HTR-8/SVneo (cell line): ENCODE measurements at places on chromosomes 13 and 19.

DNA sequence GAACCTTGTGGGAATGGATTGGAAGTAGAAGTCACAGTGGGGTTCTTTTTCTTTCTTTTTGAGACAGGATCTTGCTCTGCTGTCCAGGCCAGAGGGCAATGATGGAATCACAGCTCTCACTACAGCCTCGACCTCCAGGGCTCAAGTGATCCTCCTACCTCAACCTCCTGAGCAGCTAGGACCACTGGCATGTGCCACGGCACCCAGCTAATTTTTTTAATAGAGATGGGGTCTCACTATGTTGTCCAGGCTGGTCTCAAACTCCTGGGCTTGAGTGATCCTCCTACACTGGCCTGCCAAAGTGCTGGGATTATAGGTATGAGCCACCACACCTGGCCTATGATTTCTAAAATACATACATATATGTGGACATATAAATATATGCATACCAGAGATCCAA is 111.4 kb downstream of the MYCBP2 start:
- no peak for DNase-seq

DNA sequence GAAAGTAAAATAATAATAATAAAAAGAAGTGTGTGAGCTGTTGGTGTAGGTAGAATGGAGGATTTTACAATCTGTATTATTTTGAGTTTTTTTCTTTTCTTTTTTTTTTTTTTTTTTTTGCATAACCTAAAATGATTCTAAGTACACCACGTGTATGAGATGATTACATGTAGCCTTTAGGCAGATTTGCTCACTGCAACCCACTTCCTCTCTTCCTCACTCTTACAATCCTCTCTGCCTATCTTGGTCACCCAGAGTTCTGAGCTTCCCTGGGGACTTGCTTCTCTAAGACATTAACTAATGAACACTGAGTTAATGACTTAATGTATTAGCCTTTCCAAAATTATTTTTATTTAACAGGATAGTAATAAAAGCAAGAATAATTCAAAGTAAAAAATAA is 1169.6 kb downstream of the EFNB2 start:
- DNase-seq, result no peak

DNA sequence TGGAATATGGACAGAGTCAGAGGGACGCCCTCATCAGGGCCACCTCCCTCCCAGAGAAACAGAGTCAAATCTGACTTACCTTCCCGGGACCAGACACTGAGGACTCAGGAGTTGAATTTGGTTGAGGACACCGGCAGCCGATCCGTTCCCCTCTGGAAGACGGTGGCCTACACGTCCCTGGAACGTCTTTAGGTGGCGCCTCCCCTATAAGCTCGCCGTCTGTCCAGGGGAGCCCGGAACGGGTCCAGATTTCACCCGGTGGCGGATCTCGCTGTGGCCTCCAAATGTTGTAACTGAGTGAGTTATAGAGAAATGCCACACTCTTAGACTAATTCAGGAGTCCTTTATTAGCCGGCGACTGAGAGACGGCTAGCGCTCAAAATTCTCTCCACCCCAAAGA is 9.0 kb downstream of the TNFSF14 start:
- no peak for DNase-seq

- no peak for DNase-seq
Measured at GRCh38 chr19:31164791-31165251, 184.4 kb downstream of the TSHZ3 start.

DNA sequence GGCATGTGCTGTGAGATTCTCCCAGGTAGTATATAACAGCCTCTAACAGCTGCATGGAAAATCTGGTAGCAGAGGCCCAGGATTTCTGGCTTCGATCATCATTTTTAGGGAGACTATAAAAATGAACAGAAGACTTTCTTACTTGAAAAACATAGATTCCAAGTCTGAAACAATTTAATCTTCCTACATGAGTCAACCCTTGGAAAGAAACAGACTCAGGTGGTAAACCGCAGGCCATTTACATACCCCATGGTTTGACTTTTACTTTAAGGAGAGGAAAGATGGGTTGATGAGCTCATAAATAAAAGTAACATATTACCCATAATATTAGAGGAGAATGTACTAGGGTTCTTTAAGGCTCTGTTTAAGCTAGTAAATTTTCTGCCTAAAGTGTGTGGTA is 121.6 kb downstream of the CYSLTR2 start:
- no peak for DNase-seq

GRCh38 chr19:22595918-22596341 is 38.2 kb upstream of the ZNF492 start:
- no peak for DNase-seq

- DNase-seq, result no peak
Measured at GRCh38 chr13:98523455-98524102, 53.3 kb downstream of the STK24 start.

- DNase-seq, result no peak
Measured at GRCh38 chr19:3338541-3339181, 27.7 kb upstream of the NFIC start.

- no peak for DNase-seq
Measured at GRCh38 chr13:24313439-24313838, 4.1 kb downstream of the C1QTNF9 start.

DNA sequence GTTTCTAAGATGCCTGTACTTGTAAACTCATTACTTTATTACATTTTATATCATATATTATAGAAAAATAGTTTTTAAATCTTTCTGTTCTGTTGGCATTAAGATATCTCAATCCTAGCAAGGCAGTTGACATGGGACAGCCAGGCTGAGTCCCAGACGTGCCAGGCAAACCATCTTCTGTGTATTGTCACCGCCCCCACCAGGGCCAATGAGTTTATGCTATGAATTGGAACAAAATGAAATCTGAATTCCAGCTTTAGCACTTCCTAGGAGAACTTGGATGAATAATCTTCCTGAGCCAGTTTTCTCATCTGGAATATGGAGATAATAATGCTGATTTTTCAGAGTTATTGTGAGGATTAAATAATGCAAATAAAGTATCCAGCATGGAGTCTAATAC is 79.9 kb upstream of the GSX1 start:
- DNase-seq, result peak; percentile 3

DNA sequence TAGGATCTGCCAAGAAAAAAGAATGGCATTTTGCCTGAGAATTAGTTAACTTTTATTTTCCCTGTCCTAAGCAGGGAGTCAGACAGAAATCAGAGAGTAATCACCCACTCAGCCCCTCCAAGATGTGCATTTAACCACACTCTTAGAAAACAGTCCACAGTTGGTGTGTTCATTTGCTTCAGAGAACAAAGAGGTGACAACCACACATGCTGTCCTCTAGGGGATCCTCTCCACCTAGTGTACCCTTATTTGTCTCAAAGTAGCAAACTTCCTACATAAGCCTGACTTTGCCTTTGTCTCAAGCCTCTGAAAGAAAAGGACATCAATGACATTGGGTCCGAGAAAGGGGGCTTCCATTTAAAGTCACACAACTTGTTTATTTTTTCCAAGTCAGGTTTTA is 107.0 kb upstream of the RFC3 start:
- DNase-seq, result no peak

DNA sequence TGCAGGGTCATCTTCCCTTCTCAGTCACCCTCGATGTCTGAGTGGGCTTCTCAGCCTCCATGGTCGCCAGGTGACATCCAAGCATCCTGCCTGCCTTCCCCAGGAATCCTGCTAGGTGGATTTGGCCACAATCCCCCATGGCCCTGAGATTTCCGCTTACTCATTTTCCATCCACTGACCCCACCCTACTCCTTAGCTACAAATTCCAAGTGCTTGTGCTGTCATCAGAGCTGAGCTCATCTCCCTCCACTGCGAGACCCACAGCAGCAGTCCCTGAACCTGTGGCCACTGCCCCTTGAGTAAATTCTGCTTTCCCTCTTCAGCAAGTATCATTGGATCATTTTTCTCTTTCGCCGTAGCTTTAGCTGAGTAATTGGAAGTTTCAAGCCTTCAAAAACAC is 90.5 kb upstream of the ANKRD10 start:
- DNase-seq, result no peak

- no peak for DNase-seq
Measured at GRCh38 chr13:44096901-44097300, 217.2 kb downstream of the LACC1 start.

GRCh38 chr13:71806886-71807285 is 60.1 kb downstream of the DACH1 start:
- no peak for DNase-seq

DNA sequence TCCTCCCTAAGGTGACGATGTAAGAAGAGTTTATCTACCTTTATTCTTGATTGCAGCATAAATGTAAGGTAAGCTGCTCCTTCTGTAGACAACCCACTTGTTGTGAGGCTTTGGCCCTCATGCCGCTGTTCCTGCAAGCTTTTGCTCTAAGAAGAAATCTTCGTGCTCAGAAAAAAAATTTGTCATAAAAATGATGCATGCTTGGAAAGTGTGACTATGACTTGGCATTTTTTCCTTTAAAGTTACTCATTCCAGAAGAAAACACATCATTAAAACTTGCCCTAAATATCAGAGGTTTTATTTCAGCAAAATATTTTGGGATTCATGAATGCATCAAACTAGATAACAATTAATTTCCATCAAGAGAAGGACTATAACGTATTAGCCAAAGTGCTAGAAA is 39.8 kb downstream of the KCTD12 start:
- no peak for DNase-seq

- DNase-seq, result no peak
Measured at GRCh38 chr13:71862459-71862943, 4.5 kb downstream of the DACH1 start.

- DNase-seq, result no peak
Measured at GRCh38 chr13:28355822-28356371, 139.0 kb downstream of the FLT1 start.

DNA sequence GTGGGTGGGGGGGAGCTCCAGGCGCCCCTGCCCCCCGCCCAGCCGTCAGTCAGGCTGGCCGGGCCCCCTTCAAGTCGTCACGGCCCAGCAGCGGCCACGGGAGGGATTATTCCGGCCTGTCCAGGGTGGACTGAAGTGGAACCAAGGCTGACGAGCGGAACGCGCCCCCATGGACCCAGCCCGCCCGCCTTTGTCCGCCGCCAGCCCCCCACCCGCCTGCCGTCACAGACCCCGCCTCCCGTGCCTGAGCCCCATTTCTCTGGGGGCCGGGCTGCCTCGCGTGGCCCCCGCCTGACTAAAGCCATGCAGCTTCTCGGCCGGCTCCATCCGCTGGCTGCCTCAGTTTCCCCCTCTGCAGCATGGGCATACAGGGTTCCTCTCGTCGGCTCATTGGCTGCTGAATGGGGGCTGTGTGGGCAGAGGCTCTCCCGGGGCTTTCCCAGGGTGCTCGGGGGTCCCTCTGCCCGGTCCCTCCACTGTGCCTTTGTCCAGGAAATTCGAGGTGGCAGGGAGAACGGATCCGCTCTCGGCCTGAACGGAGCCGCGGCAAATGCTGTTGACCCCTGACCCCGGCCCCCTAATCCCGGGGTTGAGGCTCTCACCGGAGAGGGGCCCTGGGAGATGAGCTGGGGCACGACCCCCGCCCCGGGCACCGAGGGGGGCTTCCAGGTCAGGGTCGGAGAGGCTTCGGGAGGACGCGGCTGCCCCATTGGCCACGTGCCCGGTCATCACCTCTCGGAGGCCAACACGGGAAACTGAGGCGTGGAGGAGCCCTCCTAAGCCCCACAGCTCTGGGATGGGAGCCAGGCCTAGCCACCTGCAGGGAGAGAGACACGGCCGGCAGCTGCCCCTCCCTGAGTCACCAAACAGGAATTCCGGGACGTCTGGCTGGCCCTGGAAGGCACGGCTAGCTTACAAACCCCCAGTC is 27.4 kb downstream of the EFNA2 start:
- DNase-seq, result peak; percentile 89

DNA sequence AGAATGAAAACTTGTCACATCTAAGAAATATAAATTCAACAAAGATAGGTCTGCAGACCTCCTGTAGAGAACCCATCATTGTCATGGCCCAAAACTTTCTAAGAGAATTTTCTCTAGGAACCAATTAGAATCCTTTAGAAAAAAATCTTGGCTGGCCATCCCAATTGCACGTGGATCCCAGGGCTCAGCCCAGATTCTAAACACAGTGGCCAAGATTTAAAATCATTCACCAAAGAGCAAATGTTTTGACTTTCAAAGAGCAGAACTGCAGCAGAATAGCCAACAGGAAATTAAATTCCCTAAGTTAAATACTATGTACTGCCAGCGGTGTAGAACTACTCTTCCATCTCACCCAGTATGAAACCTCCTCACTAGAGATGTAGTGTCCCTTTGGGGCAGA is 21.3 kb downstream of the IPO5 start:
- no peak for DNase-seq

DNA sequence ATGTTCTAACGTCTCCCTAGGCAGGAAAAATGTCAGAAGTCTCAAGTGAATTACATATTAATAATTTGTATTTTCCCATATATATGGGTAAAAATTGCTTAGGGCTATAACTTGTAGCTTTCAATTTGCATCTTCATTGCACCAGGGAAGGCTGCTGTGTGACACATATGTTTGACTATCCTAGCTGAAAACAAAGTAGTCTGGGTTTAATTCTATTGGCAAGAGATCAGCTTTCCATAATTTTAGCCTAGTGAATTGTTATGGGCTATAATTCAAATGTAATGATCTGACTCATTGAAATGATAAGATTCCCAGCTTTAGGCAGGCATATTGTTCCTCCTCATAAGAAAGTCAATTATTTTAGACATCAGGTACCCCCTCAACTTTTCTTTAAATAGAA is 553.1 kb downstream of the DCT start:
- no peak for DNase-seq

DNA sequence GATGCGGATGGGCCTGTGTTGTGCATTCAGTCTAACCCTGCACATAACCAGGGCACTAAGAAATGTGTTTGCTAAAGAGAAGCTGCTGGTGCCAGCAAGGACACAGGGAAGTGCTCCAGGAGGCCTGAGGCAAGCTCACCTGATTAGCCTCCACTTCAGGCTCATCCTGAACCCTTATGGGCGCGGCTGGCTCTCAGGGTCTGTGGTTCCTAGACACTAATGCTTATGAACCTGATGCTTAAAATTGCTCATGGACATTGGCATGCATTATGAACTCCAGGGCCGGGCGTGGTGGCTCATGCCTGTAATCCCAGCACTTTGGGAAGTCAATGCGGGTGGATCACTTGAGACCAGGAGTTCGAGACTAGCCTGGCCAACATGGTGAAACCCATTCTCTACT is 34.3 kb downstream of the SERP2 start:
- DNase-seq, result no peak

- DNase-seq, result no peak
Measured at GRCh38 chr13:50376895-50377575, 361.8 kb downstream of the KCNRG start.

GRCh38 chr19:40616941-40617340 is 15.8 kb downstream of the LTBP4 start:
- DNase-seq, result no peak

DNA sequence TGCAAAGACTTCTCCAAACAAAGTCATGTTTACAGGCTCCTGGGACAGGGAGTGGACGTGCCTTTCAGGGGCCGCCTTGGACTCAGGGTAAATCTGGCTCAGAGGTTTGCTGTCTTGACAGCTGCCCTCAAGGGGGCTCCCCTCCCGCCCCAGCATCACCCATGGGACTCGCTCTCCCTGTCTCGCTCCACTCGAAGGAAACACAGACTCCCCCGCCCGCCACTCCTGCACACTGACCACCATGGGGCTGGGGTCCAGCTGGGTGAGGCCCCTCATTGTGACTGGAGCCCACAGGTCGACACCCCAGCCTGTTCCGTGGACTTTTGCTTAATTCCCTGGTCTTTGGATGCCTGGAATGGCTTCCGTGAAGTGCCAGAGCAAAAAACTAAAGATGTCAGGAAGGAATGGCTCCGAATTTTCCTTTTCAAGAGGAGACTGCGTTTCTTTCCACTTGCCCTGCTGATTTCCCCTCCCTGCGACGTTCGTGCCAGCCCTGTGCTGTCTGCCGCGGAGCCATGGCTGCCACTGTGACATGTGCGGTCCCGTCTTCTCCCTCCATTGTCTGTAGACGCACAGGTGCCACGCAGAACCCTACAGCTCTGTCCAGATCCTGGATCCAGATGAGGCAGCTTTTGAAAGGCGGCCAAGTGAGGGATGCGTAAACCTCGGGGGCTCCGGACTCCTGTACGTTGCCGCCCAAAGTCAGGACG is 48.6 kb downstream of the MCF2L start:
- no peak for DNase-seq
